Pancreas (tissue), 10 donors: ENCODE measurements at places on chromosomes 6 and 20. TPM values are rescaled to one million over a fixed set of nuclear protein-coding genes. Genes with fewer than 3 reads are reported as not detected.

GRCh38 chr6:11412011-11412424 is 125.5 kb upstream of the TMEM170B start:
- DNase-seq: no peak

DNA sequence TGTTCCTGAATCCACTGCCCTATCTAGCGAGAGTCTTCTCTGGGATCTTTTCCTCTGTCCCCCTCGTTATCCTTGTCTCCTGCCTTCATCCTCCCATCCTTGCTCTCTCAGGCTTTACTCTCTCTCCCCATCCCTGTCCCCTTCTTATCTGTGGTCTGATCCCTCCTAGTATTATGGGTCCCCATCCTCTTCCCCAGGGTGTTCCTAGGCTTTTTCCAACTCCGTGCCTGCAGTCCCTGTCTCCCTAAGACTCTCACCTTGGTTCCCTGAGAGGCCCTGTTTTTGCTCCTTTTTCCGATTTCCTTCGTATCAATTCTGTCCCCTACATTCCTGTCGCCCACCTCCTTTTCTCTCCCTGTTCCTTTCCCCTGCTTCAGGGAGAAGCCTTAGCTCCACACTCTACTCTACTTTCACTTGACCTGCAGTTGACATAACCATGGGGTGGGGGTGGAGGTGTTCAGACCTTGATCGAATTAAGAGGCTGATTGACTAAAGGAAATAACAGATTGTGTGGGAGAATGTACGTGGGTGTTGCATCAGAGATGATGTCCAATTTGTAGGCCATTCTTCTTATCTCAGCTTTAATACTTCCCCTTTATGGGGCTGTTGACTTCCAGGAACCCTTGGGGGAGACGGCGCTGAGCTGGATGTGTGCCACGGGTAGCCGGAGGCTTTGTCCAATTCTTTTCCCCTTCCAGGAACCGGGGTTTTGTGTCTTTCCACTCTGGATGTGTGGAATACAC is 905 bp downstream of the PPARD start:
- DNase-seq: peak; percentile 21

The SH3BGRL2 gene
- polyA plus RNA-seq: 11.7 TPM

GRCh38 chr20:58570204-58570859 is 55.1 kb upstream of the APCDD1L start:
- no peak for DNase-seq

DNA sequence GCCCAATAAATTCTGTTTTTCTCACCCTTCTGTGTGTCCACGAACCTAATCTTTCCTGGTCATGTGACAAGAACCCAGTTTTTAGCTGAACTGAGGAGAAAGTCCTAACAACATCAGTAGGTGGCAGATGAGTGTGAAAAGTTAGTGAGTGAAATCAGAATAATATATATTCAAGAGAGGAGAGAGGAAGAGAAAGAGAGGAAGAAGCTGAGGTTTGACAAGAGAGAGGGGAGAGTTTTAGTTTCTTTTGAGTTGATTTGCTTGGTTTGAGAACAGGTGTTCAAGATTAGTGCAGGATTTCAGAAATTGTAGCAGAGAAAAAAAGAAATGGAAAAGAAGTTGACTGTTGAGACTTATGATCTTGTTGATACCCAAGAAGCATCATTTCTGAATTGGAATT is 930.5 kb upstream of the FLRT3 start:
- DNase-seq: no peak

The HAO1 gene
- polyA plus RNA-seq: 0.54 TPM

- no peak for DNase-seq
These were observed 14.3 kb downstream of the PCMTD2 start for GRCh38 chr20:64269604-64270411.

The PTCRA gene
- polyA plus RNA-seq: not detected

DNA sequence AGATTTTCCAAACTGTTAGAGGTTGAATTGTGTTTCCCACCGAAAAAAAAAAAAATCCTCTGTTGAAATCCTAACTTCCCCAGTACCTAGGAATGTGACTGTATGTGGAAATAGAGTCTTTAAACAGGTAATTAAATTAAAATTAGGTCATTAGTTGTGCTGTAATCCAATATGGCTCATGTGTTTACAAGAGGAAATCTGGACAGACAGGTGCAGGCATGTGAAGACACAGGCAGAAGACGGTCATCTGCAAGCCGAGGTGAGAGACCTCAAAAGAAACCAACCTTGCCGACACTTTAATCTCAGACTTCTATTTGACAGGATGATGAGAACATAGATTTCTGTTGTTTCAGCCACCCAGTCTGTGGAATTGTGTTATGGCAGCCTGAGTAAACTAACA is 28.6 kb upstream of the EZR start:
- no peak for DNase-seq

DNA sequence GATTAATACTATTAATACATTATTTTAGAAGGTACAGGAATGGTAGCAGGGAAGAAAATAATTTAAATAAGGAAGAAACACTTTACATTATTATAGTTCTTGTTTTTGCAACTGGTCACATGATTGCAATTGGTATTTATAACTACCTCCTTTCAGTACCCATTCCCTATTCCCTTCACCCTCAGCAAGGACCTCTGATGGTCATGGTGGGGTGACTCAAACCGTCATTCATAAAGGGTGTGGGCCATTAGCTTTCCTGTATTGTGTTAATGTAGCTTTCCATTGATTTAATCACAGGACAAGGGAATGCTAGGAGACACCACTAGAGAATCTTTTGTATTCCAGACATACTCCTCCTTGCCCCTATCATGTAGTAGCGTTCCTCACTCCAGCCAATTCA is 47.2 kb upstream of the TMEM244 start:
- no peak for DNase-seq

DNA sequence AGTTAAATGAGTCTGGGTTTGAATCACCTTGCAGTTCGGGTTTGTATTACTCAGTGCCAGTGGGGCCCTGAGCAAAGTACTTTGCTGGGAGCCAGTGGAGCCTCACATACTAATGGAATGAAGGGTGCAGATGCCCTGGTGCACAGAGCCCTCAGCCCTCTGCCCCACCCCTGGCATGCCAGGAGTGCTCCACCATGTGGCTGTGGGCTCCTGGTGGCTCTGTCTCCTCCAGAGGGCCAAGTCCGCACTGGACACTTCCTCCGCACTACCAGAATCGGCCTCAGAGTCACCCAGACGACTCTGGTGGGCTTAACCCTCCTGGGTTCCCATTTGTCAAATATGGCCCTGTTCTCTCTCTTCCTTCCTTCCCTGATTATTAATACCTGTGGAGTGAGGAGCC is 94.0 kb downstream of the STK35 start:
- DNase-seq: no peak

The PYGB gene
- 37.2 TPM for polyA plus RNA-seq

The SIM1 gene
- polyA plus RNA-seq: 1.5 TPM

DNA sequence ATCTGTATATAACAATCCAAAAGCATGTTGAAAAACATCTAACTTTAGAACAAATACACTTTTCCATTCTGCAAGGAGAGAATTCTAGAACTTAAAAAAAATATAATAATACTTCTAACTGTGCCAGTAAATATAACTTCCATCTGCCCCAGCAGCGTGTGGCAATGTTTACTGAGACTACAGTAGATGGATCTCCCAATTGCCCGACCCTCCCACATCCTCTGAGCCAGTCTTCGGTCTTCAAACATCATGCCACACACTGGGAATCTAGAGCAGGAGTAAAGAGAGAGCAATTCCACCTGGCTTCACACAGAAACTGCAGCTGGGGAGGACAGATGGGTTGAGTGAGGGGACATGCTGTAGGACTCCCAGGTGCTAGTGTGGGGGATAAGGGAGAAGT is 121.3 kb upstream of the NHSL1 start:
- DNase-seq: no peak

- DNase-seq: no peak
These were observed 14.4 kb upstream of the MLIP start for GRCh38 chr6:54096811-54097210.

DNA sequence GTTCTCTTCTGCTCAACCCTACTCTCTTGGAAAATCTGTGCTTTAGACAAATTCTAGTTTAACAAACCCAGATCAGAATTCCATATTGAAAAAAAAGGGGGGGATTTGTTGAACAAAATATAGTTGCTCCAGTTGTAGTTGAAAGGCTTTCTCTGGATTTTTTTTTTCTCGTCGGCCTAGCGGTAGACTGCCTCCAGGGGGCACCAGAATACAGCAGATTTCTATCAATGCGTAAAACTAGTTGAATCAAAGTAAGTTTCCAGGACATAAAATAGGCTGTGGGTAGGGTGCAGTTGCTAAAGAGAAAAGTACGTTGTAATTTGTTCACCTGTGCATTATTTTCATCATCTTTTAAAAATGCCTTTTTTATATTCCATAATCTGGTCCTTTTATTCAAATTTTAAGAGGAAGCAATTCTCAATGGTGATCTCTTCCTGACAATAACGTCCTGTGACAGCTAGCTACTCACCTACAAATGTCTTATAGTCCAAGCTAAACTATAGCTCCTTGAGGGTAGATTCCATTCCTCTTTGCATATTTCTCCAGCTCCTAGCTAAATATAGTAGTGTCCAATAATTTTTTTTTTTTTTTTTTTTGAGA is 105.4 kb downstream of the PERP start:
- DNase-seq: peak; percentile 48

DNA sequence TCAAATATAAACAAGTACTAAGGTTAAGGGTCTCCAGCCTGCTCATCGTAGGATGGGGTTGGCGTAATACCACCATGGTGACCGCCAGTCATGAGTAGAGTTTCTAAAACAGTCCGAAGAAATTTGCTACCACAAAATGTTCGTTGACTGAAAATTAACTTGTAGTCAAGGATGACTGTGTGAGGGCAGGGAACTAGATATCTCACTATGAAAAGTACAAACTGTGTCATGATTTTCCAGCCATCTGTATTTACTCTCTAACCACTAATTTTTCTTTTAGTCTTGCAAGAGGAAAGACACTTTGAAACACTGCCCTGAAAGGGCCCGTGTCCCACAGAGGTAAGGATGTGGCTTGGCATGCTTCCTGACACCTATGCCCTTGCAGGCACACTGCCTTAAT is 99.7 kb downstream of the IRF4 start:
- no peak for DNase-seq

The TNFRSF6B gene
- polyA plus RNA-seq: 14.0 TPM

The KHDRBS2 gene
- 0.05 TPM for polyA plus RNA-seq

GRCh38 chr20:3825526-3825925 is 5.2 kb downstream of the AP5S1 start:
- no peak for DNase-seq

DNA sequence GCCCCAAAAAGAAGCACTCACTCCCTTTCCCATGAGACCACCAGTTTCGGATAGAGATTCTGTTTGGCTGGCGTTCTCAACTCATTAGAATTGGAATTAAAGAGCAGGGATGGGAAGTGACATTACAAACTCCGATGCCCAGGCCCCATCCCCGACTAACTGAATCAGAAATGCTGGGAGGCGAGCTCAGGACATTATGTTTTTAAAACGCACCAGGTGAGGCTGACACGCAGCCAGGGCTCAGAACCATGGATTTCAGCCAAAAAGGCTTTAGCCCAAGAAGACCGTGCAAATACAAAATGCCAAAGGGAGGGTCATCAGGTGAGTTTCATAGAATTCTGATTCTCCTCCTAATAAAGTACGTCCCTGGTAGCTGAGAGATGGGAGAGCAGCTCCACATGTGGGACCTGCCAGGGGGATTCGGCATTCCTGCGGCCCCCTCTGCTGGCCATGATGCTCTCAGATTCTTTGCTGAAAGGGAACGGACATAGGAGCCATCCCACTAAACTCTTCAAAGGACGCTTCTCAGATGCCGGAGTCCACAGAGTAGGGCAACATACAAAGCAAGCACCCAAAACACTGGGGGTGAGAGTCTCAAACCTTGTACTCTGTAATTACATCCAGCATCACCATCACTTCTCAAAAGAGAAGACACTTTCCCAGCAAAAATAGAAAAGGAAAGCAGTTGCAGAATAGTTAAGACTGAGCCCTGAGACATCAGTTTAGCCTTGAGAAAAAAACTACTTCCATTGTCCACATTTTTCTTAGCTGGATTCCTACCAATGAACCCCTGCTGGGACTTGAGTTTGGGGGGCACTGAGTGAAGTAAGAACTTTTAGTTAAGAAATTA is 205.2 kb downstream of the BMP7 start:
- no peak for DNase-seq

DNA sequence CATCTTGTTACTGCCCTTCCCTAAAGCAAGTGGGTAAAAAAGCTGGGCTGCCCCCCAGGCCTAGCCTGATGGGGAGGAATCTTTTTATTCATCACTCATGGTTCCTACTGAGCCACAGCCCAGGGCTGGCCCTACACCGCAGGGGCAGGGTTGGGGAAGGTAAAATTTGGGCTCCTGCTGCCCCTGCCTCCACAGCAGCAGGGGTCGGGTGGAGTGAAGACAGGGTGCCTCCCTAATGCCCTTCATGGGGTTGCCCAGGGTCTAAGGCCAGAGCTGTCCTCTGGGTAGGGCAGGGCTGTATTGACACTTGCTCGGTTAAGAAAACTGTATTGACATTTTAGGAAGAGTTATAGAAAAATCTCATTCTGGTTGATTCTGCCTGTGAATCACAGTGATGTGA is 8.9 kb upstream of the PSMG4 start:
- no peak for DNase-seq

DNA sequence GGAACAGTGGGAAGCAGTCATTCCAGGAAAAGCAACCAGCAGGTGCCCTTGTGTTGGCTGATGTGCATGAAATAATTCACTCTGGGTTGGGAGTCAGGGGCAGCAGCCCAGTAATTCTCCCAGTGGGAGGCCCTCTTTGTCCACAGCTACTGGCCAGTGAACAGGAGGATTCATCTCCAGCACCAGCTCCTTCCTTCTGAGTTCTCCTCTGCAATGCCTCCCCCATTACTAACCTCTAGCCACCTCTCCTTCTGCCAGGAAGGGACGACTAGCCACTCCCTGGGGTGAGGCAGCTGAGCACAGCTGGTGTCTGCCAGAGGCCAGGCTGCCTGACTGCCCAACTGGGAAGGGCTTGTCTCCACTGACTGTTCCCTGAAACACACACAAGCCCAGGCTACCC is 12.5 kb upstream of the R3HDML start:
- no peak for DNase-seq

DNA sequence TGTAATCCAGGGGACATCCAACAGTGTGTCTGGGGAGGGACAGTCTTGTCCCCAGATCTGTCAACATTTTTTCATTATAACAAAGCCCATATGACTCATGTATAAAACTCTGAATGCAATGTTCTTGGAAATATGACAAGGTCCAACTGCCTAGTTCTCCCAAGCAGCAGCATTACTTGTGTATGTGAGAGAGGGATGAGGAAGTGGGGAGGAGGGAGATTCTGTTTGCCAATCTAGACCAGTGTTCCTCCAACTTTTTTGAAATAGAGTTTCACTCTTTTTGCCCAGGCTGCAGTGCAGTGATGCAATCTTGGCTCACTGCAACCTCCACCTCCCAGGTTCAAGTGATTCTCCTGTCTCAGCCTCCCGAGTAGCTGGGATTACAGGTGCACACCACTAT is 394.8 kb downstream of the DHX35 start:
- no peak for DNase-seq
